H1 (cell line): ENCODE measurements at places on chromosomes 6 and 20.

GRCh38 chr20:47950124-47950912 lies 165.0 kb upstream of the SULF2 start:
- no peak for DNase-seq

DNA sequence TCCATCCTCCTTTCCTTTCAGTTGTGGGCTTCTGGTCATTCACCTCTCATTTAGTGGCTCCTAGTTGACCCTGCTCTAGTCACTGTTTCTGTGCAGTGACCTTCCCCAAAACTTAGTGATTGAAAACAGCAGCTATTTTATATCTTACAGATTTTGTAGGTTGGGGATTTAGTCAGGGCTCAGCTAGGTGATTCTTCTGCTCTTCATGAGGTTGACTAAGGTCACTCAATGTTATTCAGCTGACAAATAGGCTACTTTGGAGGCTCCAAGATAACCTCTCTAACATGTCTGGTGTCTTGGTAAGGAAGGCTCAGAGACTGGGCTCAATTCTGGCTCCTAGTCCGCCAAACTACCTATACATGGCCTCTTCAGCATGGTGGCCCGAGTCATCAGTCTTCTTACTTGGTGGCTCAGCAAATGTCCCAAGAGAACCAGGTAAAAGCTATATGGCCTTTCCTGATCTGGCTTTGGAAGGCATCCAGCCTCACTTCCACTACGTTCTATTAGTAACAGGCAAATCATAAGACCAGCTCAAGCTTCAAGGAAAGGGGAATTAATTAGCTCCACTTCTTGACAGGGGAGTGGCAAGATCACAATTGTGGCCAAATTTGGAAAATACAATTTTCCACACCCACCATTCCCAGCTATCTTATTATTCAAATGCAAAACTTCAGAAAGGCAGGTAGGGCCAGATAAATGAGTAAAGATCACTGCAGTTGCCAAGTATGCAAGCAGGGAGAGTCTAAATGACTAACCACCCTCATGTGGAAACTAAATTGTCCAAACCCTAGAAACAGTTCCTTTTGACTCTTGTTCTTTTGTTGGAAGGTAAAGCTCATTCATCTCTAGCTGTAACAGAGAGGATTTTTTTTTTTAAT lies 50.5 kb upstream of the LTV1 start:
- no peak for DNase-seq

DNA sequence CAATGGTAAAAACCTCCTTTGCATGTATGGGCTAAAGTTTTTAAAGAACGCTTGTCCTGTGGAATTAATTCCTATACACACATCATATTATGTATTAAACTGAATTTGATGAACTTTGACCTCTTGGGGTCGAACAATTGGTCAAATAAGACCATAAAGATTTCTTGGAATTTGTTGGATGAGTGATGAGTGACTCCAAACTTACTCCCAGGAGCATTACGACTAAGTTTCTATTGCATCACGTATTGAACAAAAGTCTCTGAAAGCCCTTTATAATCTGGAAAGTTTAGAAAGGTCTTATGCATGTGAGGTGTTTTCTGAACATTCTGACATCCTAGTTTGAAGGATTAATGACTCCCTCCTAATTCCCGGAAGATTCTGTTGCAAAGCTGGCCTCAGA lies 126.9 kb upstream of the BMP5 start:
- DNase-seq, result no peak

DNA sequence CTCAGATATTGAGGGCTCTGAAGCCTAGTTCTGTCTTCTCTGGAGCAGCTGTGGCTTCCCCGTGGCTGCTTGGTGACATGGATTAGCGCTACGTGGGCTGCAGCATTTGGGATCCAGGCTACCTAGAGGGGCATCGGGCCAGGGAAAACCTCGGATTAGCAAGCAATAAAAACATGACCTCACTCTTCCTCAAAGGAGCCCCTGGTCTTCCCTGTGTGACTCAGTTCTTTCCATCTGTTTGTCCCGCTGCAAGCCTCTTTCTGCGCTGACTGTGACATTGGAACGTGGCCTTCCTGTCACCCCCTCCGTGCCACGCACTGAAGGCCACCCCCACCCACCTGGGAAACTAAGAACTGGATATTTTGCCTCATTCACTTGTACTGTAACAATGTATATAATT lies 3.6 kb downstream of the MRGBP start:
- no peak for DNase-seq

DNA sequence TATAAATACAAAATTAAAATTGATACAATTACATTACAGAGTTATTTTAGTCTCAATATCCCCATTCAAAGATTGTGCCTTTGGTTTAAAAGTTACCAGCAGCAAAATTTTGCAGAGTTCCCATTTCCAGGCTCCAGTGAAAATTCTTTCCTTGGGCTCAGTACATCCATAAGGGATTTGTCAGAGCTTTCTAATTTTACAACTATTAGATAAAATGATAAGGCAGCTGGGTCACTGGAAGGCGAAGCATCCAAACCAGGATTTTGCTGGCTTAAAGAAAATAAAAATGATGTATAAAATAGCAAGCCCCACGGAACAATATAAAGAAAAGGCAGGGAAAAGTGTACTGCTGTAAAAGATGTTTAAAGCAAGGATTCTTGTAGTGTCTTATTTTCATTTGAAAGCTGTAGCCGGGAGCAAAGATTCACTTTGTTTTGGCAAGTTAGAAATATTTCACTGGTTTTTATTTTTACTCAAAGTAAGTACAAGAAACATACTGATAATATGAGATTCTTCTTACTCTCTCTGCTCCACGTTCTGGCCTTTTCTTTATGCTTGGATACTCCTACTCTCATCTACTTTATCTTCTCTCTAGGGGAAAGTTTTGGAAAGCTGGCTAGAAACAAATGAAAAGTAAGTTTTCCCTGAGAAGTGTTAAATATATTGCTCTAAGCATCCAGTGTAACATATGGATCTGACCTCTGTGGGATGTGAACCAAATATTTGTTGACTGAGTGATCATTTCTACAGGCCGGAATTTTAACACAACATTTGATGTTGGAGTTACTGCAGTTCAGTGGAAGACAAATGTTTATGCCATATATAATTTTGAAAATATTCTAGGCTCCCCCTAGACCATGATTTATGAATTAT lies 488.4 kb downstream of the PHF3 start:
- DNase-seq, result no peak

GRCh38 chr6:108559097-108559883 lies 1.4 kb upstream of the FOXO3 start:
- no peak for DNase-seq
